Lower lobe of right lung (tissue), 2 donors: ENCODE measurements at places on chromosomes 13 and 19.

DNA sequence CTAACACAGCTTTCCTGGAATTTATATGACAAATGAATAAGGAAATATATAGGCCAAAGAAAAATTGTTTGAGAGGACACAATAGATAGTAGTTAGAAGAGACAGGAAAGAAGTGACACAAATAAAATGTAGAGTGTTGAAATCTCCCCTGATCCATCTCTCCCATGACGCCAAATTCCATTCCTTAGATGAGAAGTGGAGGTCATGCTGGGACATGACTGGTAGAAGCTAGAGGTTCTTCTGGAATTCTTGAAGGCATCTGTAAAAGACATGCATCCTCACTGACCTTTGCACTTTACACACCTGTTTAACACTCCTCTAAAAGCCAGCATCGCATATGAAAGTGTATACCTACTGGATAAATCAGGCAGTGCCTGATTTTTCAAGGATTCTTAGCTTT is 67.8 kb downstream of the DGKH start:
- no peak for DNase-seq

GRCh38 chr19:10553943-10554381 is 10.3 kb downstream of the ATG4D start:
- no peak for DNase-seq

DNA sequence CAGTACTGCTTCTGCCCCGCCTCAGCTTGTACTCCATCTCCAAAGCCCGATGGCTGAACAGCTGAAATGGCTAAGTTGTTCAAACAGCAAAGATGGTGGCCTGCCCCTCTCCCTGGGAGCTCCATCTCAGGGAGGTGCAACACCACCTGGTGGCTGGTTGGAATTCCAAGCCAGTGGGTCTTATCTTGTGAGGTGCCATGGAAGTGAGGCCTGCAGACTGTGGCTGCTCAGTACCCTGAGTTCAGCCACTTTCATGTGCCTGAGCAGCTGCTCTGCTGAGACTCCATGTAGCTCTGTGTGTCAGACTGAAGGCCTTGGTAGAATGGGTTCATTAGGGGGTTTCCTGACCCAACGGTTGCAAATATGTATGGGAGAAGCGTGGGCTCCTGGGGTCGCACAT is 67.3 kb upstream of the SPRY2 start:
- no peak for DNase-seq

GRCh38 chr13:94702181-94703041 is 9.9 kb downstream of the SOX21 start:
- no peak for DNase-seq

- no peak for DNase-seq
These were observed 1.3 kb downstream of the UBE2S start for GRCh38 chr19:55406091-55406825.

GRCh38 chr13:110183910-110184309 is 123.0 kb downstream of the COL4A1 start:
- DNase-seq, result no peak

DNA sequence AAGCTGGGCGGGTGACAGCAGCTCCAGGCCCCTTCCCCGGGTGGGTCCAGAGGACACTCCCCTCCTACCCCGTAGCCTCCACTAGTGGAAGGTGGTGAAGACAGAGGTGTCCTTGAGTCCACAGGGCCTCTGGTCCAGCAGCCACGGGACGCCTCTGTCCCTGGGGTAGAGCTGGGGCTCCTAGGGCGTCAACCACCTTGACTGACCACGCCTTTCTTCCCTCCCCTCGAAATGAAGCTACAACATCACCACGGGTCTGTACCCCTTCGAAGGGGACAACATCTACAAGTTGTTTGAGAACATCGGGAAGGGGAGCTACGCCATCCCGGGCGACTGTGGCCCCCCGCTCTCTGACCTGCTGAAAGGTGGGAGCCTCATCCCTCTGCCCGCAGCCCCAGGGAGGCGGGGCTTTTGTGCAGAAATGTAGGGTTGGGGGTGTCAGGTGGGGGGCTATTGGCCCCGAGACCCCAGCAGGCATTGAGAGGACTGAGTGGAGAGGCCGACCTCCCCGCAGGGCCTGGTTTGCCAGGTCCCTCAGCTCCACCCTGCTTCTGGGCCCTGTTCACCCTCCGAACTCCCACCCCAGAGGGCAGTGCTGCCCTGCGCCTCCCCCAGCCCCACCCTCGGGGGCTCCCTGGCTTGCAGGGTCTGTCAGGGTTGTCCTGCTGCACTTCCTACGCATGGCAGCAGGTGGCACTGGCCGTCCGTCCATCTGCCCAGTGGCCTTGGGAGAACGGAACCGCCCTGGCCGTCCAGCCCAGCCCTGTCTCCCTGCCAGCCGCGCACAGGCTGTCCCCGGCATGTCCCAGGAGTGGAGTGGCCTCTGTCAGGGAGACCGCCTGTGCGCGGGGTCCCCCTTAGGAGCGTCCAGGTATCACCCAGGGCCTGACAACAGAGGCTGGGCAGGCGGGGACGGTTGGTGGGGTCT is 15.7 kb downstream of the STK11 start:
- DNase-seq, result no peak

- no peak for DNase-seq
These were observed 63.7 kb upstream of the WDFY2 start for GRCh38 chr13:51520524-51520923.

DNA sequence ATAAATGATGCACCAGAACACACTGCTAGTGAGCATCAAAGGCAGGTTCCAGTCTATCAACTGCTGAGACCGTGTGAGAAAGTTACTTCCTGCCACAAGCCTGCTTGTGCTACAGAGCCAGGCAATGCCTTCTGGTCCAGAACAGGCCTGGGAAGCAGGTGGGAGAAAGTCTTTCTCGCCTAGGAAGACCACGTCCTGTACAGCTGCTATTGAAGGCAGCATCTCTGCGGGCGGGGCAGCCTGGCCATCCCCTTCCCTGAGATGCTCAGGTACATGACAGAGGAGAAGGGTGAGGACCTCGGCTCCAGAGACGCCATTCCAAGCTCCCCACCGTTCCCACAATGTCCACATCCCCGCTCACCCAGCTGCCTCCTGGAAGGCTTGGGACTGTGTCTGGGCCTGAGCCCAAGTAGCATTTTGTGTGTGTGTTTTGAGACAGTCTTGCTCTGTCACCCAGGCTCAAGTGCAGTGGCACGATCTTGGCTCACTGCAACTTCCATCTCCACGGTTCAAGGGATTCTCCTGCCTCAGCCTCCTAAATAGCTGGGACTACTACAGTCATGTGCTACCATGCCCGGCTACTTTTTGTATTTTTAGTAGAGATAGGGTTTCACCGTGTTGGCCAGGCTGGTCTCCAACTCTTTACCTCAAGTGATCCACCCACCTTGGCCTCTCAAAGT is 3.4 kb downstream of the RFX1 start:
- peak; percentile 43 for DNase-seq

DNA sequence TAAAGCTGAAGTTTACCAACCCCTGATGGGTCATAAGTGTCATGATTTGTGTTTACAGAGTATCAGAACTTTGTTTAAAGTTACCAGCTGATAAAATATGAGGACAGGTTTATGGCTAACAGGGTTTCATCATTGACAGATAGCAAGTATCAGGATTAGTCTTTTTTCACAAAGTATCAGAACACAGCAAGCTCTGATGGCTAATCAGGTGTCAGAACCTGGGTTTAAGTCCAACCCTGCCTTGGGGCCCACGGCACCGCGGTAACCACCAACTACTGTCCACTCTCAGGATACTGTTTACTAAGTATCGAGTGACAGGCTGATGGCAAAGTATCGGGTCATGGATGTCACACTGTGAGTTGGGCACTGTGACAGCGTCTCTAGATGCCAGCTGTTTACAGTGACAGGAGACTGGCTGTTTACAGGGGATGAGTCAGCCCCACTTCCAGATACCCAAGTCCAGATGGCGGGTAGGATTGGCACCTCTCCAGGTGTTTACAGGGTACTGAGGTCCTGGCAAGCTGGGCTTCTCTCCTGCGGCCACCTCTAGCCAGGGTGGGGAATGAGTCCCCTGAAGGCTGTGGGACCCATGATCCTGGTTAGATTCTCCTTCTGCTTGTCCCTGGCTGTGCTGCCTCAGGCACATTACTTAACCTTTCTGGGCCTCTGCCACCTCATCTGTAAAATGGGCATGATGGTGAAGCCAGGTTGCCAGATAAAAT is 21.8 kb downstream of the ARRDC2 start:
- DNase-seq, result no peak

GRCh38 chr19:35608251-35608650 is 4.3 kb upstream of the HAUS5 start:
- no peak for DNase-seq

DNA sequence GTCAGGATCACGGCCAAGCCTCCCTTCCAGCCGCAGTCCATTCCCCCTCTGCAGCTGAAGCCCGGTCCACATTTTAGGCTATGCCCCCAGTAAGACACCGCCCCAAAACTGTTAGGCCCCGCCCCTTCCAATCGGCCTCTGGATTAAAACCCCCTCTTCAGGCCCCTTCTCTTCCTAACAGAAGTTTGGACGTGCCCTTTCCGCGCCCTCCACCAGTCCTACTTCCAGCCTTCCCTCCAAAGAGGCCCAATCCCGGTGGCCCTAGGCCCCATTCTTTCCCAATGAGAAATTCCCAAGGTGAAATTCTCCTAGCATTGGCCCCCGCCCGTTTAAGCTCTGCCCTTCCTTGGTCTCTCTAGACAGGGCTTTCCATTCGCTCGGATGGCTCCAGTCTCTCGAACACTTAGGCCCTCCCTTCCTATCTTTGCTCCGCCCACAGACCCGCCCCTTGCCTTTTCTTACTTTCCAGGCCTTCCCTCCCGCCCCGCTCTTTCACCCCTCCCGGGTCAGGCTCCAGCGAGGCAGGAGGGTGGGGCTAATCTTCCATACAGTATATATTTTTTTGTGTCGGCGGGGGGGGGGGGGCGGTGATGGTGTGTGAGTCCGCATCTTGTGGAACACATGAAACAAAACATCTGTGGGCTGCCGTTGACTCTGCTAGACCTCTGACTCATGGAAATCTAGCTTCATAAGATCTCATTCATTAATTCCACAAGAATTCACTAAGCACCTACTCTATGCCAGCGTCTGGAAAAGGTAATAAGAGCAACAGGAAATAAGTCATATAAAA is 13.6 kb downstream of the LTBP4 start:
- peak; percentile 86 for DNase-seq

DNA sequence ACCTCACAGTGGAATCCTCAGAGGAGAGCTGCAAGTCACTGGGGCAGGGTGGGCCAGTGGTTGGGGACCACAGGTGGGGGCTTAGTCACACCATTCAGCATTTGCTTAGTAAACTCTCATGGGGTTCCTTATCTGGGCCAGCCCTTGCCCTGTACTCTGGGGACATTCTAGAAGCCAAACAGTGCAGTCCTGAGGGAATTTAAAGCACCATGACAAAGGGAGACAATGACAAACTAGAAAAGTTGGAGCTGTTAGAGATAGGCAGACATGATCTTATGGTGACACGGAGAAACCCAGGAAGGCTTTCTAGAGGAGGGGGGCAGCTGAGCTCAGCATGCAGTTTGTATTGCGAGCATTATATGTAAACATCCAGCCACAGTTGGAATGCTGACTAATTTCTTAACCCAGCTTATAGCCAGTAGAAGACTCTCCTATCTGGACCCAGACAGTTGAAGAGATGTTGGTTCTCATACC is 87.6 kb downstream of the ZNF429 start:
- no peak for DNase-seq

GRCh38 chr13:33351319-33351718 is 65.8 kb upstream of the STARD13 start:
- no peak for DNase-seq

GRCh38 chr19:49916839-49917733 is 11.9 kb upstream of the ATF5 start:
- DNase-seq, result no peak

- DNase-seq, result no peak
These were observed 71.4 kb upstream of the CLDN10 start for GRCh38 chr13:95480791-95481780.

DNA sequence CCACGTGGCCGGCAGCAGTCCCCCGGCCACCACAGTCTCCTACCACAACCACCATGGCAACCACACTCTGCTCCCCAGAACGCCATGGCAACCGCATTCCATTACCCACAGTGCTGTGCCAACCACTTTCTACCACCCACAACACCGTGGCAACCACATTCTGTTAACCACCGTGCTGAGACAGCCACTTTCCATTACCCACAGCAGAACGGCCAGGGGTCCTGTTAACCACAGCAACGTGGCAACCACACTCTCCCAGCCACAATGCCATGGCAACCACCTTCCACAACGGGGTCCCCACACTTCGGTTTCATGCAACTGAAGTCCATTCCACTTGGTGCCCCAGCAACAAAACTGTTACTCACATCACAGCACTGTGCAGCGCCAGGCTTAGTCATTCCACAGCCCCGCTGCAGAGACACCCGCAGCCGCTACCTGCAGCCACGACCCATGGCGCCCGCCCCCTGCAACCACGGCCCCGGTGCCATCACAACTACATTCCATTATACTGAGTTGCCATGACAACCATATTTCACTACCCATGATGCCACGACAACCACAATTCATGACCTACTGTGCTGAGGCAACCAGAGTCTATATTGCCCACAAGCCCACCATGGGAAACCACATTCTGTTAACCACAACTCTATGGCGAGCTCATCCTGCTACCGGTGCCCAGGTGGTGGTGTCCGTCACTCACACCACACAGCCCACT is 10.0 kb downstream of the DPF1 start:
- no peak for DNase-seq

GRCh38 chr13:40047322-40047771 is 391.9 kb downstream of the COG6 start:
- DNase-seq, result no peak

DNA sequence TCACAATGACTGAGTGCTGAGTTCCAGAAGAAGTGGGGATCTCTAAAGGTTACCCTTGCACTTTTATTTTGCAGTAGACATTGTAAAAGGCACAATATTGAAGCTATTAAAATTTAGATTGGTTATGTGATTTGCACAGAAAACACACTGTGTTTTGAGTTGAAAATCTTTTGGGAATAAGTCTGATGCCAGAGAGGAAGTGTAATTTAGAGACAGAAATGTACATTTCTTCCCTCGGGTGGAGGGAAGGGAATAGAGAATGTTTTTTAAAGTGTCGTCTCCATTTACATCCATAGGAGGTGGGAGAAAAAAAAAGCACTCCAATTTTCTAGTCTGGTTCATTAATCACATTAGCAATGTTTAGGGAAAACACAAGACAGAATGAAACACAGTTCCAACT is 465.8 kb downstream of the OLFM4 start:
- no peak for DNase-seq

- no peak for DNase-seq
These were observed 1384.3 kb upstream of the PCDH20 start for GRCh38 chr13:62799931-62800436.

GRCh38 chr13:98221234-98221633 is 44.2 kb upstream of the RNF113B start:
- DNase-seq, result no peak

DNA sequence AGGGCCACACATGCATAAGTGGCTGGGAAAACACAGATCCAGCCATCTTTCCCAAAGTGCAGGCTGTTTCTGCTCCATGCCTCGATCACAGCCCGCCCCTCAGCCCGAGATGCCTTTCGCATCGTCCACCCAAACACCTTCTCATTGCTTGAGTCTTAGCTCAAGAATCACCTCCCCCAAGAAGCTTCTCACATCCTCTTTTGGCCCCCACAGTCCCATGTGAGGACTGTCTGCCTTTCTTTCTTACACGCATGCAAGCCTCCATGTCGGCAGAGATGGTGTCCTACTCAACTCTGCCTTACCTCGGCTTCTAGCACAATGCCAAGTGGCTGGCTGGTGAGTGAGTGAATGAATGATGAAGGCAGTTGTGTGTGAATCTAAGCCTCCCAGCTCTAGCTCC is 18.1 kb upstream of the GSX1 start:
- no peak for DNase-seq

GRCh38 chr19:2478278-2478755 is 2.4 kb downstream of the GADD45B start:
- DNase-seq, result peak; percentile 86

- DNase-seq, result no peak
These were observed 127.2 kb upstream of the TSC22D1 start for GRCh38 chr13:44703371-44703770.

- no peak for DNase-seq
These were observed 4.4 kb downstream of the BCAT2 start for GRCh38 chr19:48806518-48806817.
